ENCODE measurements at places on chromosomes 5 and 9. TPM values are rescaled to one million over a fixed set of nuclear protein-coding genes. Genes with fewer than 3 reads are reported as not detected.

Gene CDH6
- total RNA-seq = 1.9 TPM

Gene PCDHB10
- 0.16 TPM for total RNA-seq

Gene LURAP1L
- 7.6 TPM for total RNA-seq

Gene ANKRD18A
- total RNA-seq = not detected

Gene EXOSC3
- 30.0 TPM for total RNA-seq

Data from cardiac atrium fibroblast (primary cell).